ENCODE measurements at places on chromosomes 1 and 21.

- DNase-seq = no peak
These were observed 3.1 kb downstream of the PLEKHN1 start for GRCh38 chr1:969260-969855.

DNA sequence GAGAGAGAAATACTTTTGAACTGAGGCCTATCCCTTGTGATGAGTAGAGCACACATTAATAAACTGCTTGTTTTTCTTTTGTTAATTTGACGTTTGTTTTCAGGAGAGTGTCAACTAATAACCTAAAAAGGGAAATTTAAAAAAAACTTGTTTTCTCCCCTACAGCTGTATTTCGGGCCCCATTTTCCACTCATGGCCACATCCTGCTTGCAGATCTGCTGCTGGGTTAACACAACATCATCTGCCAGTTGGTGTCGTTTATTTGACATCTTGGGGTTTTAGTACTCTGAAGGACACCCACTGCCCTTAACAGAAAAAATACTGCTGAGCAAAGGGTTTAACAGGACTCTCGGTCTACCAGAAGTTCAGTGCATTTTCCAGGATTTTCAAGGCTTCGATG lies 848 bp upstream of the PYHIN1 start:
- no peak for DNase-seq

DNA sequence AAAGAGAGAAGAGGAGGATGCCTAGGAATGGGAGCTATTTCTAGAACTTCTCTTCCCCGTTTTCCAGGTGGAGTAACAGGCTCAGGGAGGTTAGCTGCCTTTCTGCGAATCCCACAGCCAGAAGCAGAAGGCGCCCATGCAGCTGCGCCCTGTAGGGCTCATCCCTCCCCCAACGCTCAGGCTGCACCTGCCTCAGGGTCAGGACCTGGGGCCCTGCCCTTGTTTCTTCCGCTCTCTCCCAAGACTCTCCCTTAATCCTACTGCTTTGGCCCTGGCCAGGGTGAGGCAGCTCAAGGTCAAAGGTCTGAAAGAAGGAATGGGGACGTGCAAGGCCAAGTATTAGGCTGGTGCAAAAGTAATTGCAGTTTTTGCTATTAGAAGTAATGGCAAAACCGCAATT lies 30.5 kb upstream of the PADI2 start:
- DNase-seq = no peak

DNA sequence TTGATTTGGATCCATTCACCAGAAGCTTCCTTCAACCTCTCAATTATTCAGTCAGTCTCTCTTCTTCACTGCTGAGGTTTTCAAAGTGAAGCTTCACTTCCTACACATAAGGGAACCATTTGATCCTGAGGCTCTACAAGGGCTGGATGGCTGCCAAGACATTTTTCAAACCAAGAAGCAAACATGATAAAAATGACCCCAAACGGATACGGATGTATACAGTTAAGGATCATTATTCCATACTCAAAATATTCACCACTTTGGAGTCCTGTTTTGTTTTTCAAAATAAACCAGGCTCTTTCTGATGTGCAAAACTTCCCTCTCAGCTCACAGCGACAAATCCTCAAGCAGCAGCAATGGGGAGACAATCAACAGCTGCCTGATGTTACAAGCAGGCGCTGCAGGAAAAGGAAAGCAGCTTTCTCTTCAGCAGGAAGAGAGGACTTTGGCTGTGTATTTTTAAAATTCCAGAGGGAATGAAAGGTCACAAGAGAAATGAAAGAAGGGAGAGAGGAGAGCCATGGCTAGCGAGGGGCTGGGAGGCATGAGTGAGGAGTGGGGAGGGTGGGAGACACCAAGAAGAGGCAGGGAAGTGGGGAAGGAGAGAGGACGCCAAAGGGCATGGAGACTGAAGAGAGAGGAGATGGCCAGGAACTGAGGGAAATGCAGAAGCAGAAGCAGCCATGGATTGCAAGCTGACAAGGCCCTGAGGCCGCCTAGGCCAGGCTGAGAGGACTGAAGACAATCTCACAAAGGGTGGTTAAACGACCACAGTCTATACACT lies 145.4 kb downstream of the SLC45A1 start:
- peak; percentile 73 for DNase-seq

DNA sequence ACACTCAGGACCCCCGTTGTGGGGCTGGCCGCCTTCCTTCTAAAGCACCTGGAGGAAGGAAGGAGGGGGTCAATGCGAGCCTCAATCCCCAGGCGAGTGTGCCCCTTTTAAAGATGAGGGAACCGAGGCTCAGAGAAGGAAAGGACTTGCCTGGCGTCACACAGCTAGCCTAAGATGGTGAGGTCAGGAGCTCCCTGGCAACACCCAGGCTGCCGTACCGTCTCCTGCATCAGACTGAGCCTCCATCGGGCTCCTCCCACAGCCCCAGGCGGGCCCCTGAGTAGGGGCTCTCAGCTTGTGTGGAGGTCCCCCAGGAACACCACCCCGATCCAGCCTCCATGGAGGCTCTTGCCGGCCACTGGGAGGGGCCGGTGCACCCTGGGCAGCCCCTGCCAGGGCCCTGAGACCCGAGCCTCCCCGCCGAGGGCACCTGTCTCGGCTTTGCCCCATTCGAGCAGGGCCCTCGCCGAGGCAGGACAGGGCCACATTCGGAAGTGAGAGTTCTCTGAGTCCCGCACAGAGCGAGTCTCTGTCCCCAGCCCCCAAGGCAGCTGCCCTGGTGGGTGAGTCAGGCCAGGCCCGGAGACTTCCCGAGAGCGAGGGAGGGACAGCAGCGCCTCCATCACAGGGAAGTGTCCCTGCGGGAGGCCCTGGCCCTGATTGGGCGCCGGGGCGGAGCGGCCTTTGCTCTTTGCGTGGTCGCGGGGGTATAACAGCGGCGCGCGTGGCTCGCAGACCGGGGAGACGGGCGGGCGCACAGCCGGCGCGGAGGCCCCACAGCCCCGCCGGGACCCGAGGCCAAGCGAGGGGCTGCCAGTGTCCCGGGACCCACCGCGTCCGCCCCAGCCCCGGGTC lies at the start of gene AIRE:
Gene AIRE (plus strand): TSS at position 739 of the 855 bp plus-strand sequence. CDS start 131 bp downstream, outside the sequence.
- DNase-seq = no peak

DNA sequence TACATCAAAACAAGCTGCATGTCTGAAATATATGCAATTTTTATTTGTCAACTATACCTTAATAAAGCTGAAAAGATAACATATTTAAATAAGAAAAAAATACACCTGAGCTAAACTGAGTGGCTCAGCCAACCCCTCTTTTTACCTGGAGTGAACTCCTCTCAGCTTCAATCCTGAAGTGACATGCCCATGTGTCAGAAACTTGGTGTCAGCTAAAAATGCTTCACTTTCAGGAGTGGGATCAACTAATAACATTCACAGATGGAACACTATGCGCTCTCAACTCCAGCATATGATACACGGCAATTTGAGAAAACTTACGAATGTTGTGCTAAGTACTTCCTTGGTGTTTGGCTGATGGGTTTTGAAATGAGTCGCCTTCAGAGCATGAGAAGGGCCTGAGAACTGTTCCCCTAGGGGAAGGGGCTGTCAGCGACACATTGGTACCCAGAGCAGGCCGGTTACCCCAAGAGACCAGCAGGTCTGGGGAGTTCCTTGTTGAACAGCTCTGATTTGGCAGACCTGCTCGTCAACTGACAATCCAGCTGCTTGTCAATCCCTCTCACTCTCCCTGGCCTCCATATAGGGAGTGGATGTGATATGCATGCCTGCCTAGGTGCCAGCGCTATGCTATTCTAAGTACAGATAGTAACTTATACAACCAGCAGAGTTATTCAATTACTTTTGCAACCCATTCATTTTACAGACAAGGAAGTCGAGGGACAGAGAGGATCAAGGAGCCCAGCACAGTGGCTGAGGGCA lies 267.7 kb downstream of the PCP4 start:
- DNase-seq = no peak

- DNase-seq = peak; percentile 60
These were observed 618.3 kb downstream of the SMYD3 start for GRCh38 chr1:245888809-245889208.

DNA sequence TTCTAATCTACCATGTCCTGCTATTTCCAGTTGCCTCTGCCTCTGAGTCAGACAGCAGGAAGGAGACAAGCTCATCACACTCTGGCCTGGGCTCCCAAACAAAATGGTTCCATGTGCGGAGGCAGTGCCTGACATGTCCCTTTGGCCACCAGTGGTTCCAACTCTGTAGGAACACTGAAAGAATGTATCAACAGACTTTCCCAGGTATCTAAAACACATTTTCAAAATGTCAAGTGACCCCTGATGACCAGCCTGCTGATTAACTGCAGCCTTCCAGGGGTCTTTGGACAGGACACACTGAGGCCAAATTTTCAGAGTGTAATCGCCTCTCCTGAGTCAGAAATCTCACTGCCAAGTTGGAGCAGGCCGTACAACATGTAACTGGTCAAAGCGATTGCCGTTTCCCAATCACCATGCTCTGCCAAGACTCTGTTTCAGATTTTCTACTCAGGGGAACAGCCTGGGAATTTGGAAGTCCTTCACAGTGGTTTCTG lies 172.7 kb downstream of the TPR start:
- DNase-seq = peak; percentile 96

DNA sequence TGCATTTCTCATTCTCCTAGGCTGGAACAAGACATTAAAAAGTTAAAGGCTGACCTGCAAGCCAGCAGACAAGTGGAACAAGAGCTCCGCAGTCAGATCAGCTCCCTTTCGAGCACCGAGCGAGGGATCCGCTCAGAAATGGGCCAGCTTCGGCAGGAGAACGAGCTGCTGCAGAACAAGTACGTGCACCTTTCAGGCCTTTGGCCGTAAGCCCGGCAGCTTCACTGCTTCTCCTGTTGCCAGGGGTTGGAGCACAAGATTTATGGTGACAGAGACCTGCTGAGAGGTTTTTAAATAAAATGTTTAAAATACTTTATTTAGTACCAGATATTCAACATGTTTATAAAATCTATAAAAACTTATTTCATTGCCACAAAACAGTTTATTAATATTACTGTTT lies 53.4 kb downstream of the MACO1 start:
- no peak for DNase-seq

DNA sequence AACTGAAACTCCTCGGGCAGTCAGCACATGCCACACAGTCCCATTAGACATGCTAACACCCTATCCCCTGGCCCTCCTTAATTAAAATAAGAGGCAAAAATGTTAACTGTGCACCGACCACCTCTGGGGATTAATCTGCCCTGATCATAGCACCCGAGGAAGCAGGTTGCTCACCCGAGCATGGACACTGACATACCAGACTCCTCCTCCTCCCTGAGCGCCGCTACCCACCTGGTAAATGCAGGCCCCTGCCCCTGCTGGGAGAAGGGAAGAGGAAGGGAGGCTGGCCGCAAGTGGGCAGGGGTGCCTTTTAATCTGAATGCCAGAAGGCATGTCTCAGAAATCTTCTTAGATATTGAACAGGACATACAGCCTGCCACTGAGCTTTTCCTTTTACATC lies 360.9 kb downstream of the RRAGC start:
- no peak for DNase-seq

DNA sequence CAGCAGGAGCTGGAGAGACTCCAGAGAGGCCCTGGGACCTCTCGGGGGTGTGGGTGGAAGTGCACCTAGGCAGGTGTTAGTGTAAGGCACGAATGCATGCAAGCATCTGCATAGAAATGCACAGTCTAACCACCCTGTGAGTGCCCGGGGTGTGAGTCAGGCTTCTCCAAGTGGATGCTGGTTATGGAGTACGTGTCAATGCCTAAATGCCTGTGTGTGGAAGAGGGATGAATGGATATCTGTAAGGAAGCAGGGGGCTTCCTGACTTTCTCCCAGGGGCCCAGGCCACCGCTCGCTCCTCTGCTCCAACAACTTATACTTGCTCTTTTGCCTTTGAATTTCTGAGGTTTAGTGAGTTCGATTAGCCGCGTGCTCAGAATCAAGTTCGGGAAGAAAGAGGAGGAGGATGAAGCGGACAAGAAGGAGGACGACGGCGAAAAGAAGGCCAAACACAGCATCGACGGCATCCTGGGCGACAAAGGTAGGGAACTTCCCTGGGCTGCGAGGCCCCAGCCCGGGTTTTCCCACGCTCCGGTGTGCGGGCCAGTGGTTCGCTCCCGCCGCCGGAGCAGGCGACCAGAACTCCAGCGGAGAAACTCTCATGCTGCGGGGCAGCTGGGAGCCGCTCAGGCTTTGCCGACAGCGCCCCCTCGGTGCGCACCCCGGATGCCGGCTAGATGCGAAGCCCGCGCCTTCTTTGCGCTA lies 5.4 kb downstream of the PAX7 start:
- peak; percentile 6 for DNase-seq

Measured in fibroblast of mammary gland (primary cell).